ENCODE measurements at places on chromosomes 7 and 10. TPM values are rescaled to one million over a fixed set of nuclear protein-coding genes. Genes with fewer than 3 reads are reported as not detected.

DNA sequence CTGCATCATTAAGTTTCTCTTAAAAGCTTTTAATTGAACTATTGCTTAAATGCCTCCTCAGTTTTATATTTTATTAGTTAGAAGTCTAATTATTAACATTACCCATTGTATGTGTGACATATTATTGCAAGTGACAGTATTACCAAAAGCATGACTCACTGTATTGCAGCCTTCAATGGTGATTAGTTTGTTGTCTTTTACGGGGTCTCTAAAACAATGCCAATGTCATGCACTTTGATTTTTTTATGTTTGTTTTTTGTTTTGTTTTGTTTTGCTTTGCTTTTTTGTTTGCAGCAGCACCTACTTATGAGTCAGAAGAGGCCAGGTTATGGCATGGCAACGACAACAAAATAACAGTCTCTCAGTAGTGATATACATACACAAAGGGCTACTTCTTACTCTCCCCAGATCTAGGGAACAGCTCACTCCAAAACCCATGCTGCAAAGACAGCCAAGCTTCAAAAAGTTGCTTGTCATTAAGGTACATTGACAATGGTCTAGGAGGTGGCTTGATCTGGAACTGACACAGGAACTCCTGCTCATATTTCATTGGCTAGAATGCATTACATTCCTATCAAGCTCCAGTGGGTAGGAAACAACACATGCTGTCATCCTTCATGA is 293.7 kb upstream of the POM121L12 start:
- ATAC-seq, result no peak

GRCh38 chr7:114975401-114975800 is 53.5 kb downstream of the MDFIC start:
- no peak for ATAC-seq

DNA sequence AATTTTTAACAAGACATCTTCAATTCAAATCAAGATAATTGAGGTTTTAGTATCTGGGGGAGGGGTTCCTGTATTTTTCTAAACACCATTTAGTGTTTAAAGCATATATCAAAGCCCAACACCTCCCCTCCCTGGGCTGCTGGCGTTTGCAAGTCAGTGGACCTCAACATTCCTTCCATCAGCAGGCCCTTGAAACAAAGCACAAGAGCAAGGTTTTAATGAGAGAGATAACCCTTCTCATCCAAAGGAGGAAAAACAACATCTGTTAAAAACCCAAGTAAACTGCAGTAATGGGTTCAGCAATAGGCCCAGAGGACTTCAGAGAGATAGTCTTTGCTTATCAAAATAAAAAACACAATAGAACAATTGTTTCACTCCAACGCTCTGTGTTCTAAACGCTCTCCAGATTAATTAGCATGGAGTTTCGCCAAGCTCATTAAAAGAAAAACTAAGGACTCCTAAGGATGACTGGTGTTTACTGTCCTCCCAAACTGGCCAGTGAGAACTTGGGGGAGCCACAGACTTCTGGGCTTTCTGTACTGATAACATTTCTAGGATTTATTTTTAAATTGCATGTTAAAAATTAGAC is 2.5 kb downstream of the JCAD start:
- no peak for ATAC-seq

- ATAC-seq, result no peak
Measured at GRCh38 chr7:10205696-10206095, 768.0 kb upstream of the PHF14 start.

GRCh38 chr7:116697152-116697551 is 25.2 kb downstream of the MET start:
- no peak for ATAC-seq

GRCh38 chr10:101032637-101033224 is 1.7 kb downstream of the SFXN3 start:
- ATAC-seq, result peak; percentile 58

GRCh38 chr10:117217196-117217761 is 20.0 kb downstream of the KCNK18 start:
- ATAC-seq, result peak; percentile 32

- no peak for ATAC-seq
Measured at GRCh38 chr7:71472962-71473361, 341.0 kb downstream of the GALNT17 start.

GRCh38 chr7:42440951-42441350 is 203.9 kb upstream of the GLI3 start:
- no peak for ATAC-seq

GRCh38 chr10:17766731-17767130 is 14.7 kb downstream of the TMEM236 start:
- ATAC-seq, result no peak

DNA sequence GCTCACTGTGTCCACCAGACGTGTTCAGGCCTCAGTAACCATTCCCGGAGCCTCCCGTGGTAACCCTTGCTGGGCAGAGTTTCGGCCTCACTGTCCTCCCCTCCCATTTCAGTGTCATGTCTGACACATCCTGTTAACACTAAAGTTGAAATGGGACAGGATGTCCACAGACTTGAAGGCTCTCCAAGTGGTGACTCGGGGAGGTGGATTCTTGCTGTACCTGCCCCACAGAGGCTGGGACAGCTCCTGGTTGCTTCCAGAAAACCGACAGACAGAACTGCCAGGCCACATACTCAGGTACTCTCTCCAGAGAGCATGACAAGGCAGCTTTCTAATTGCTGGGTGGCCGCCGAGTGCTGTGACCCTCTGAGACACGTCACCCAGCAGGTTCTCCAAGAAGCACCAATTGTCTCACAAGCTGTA is 17.9 kb upstream of the CYTH3 start:
- ATAC-seq, result no peak

- ATAC-seq, result no peak
Measured at GRCh38 chr7:27101957-27102580, 414 bp downstream of the HOXA2 start.

DNA sequence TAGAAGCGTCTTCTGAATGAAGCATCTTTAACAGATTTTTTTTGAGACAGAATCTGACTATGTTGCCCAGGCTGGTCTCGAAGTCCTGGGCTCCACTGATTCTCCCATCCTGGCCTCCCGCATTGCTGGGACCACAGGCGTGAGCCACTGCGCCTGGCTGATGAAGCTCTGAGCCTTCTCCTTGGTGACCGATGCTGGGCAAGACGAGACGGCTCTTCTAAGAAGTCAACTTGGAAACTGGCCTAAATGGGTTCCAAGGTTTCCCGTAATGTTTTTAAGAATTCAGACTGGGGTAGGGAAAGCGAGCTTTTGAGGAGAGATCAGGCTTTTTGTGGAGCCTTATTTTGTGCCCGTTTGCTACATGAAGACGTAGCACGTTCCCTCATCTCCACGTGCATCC is 224.5 kb downstream of the ZMYND11 start:
- ATAC-seq, result no peak

GRCh38 chr7:121278120-121279021 is 50.4 kb upstream of the WNT16 start:
- ATAC-seq, result no peak

- no peak for ATAC-seq
Measured at GRCh38 chr7:2966466-2967078, 77.1 kb downstream of the CARD11 start.

GRCh38 chr7:106238830-106239229 is 46.0 kb downstream of the NAMPT start:
- ATAC-seq, result no peak

DNA sequence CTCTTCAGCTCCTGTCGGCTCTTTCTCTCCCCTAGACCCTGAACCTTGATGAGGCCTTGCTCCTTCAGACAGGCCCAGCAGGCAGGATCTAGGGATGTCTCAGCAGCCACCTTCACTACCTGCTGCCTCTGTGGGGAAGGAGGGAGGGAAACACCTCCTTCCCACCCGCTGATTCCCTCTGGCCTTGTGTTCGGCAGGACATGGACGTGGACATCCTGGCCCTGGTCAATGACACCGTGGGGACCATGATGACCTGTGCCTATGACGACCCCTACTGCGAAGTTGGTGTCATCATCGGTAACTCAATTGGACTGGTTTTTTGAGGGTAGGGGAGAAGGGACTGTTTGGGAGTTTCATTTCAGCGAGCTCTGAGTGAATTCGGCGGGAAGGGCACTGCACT is 20.3 kb downstream of the HKDC1 start:
- ATAC-seq, result no peak

DNA sequence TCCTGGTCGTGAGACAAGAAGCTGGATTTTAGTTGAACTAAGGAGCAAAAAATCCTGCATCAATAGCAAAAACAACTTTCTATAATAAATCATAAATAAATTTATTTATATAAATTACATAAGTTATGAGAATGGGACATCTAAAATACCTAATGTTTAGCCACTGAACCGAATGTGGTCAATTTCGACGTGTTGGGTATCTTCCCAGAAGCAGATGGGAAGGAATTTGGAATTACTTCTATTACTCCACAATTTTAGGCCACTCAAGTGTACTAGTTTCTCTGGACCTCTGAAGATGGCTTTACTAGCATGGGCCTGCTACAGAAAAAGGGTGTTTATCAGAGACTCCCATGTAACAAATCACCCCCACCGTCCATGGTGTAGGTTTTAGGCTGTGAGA is 172.0 kb downstream of the PRPF18 start:
- ATAC-seq, result no peak

GRCh38 chr10:78513986-78514385 is 480.3 kb downstream of the RPS24 start:
- ATAC-seq, result no peak

DNA sequence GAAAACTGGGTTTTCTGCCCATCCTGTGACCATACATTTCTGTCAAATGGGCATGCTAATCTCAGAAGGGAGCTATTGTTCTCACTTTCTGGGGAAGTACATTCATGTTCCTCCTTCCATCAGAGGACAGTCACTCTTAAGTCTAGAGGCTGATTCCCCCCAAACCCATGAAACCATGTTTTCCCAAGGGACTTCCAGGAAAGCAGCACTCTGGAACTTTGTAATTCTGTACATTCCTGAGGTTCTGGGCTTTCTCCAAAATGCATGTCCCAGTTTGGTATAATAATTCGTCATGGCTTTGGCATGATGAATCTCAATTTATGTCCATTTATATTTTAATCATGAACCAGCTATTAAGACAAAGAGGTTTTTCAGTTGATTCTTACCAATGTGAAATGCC is 688.1 kb downstream of the LRMDA start:
- no peak for ATAC-seq

GRCh38 chr7:69800495-69800894 is 202.2 kb downstream of the AUTS2 start:
- no peak for ATAC-seq

DNA sequence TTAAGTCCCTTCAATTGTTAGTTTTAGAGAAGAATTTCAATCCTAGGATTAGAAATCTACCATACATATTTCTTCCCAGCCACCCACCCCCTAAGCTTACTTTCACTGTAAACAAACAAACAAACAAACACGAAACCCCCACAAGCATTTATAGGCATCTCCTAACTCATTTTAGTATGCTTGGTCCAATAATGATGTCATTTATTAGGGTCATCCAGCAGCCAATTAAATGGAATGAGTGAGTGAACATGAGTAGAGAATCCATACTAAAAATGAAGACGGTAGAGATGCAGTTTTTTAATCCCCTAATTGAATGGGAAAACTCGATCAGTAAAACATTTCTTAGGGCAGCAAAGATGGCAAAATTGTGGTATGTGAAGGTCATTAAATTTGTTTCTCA is 3.2 kb downstream of the TAC1 start:
- no peak for ATAC-seq

DNA sequence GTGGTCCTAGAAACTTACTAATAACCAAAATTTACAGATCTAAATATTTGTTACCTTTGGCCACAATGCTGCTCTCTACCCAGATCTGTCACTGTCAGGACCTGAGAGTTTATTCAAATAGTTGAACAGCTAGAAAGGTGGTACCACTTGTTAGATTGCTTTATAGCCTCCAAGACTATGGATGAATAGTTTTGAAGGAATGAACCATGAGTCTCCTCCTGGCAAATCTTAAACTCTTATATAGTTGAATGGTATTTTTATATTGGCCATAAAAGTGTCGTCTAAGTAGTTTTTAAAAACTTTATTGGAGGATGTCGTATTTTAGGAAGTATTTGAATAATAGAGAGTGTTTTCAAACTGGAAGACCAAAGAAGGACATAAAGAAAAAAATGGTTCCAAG is 178.7 kb downstream of the AHR start:
- ATAC-seq, result no peak

- no peak for ATAC-seq
Measured at GRCh38 chr10:33600381-33600780, 265.9 kb upstream of the NRP1 start.

GRCh38 chr10:117734731-117735405 is 192.3 kb downstream of the EMX2 start:
- no peak for ATAC-seq

DNA sequence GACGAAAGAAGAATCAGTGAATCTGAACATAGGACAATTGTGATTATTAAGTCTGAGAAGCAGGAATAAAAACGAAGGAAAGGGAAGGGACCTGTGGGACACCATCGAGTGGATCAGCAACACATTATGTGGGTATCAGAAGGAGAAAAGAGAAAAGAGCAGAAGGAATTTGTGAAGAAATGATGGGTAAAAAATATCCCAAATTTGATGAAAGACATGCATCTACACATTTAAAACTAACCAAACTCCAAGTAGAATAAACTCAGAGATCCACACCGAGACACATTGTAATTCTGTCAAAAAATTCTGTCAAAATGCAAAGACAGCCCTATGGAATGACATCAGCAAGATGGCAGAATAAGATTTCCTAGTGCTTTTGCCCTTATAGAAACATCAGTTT is 171.1 kb downstream of the ITGB1 start:
- ATAC-seq, result no peak

DNA sequence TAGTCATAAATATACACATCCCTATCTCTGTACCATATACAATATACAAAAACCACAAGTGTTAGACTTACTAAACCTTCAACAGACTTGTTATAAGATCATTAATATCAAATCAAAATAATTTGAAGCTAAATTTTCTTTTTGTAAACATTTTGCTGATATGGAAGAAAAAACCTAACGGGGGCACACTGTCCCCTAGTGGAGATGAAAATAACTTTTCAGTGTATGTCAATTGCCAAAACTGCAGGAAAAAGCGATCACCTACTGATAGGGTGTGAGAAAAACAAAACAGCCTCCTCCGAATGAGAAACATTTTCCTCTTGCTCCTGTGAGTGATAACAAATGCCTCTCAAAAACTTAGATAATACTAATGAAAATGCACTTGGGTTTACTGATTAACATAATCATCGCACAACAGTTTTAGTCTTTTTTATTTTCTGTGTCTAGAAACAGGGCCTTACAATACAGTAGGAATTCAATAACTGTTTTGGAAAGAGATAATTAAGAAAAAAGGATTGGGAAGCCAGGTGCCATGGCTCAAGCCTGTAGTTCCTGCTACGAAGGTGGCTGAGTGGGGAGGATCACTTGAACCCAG is 322.7 kb downstream of the CRPPA start:
- ATAC-seq, result no peak

GRCh38 chr10:72331575-72332422 is 22.9 kb downstream of the DNAJB12 start:
- ATAC-seq, result peak; percentile 57

- ATAC-seq, result no peak
Measured at GRCh38 chr7:8379264-8379663, 54.1 kb upstream of the NXPH1 start.

The UTF1 gene
- total RNA-seq, result not detected

The GIMAP6 gene
- 15.7 TPM for total RNA-seq

The MUC12 gene
- total RNA-seq, result 0.54 TPM

The MLXIPL gene
- total RNA-seq, result 7.7 TPM

The CTTNBP2 gene
- 17.4 TPM for total RNA-seq

The ADAMTS14 gene
- 0.04 TPM for total RNA-seq

The SLC26A4 gene
- total RNA-seq, result 0.67 TPM

The PLCE1 gene
- total RNA-seq, result 18.8 TPM

The TET1 gene
- total RNA-seq, result 12.4 TPM

The MYH16 gene
- not detected for total RNA-seq

The ALOX5 gene
- total RNA-seq, result 46.4 TPM

Measured in gastroesophageal sphincter (tissue), 4 donors.